Upper lobe of right lung (tissue), 1 donor: ENCODE measurements at places on chromosomes 4 and X. TPM values are rescaled to one million over a fixed set of nuclear protein-coding genes. Genes with fewer than 3 reads are reported as not detected.

Gene PPEF2
- total RNA-seq = not detected

Gene C4orf50
- 0.12 TPM for total RNA-seq

Gene ADGRL3
- total RNA-seq = 4.0 TPM

Gene MAGEC3
- total RNA-seq = not detected

Gene IQSEC2
- 17.3 TPM for total RNA-seq

Gene KCNE5
- not detected for total RNA-seq

Gene AFM
- total RNA-seq = not detected

Gene C4orf54
- total RNA-seq = not detected

Gene GPR50
- not detected for total RNA-seq

Gene VSIG4
- 237 TPM for total RNA-seq

Gene DKK2
- total RNA-seq = 15.1 TPM

Gene BEX1
- 1.0 TPM for total RNA-seq

Gene SHROOM4
- total RNA-seq = 43.5 TPM

Gene SLC7A11
- total RNA-seq = 3.8 TPM

Gene CCSER1
- total RNA-seq = 7.4 TPM

Gene IL1RAPL2
- total RNA-seq = not detected

Gene DCAF4L1
- 0.38 TPM for total RNA-seq

Gene MAGEA2
- total RNA-seq = not detected

Gene KLHL4
- 1.0 TPM for total RNA-seq

Gene RNF150
- total RNA-seq = 2.4 TPM

- peak; percentile 53 for DNase-seq
Observed at GRCh38 chrX:134604701-134605311, 53.5 kb downstream of the PLAC1 start.

DNA sequence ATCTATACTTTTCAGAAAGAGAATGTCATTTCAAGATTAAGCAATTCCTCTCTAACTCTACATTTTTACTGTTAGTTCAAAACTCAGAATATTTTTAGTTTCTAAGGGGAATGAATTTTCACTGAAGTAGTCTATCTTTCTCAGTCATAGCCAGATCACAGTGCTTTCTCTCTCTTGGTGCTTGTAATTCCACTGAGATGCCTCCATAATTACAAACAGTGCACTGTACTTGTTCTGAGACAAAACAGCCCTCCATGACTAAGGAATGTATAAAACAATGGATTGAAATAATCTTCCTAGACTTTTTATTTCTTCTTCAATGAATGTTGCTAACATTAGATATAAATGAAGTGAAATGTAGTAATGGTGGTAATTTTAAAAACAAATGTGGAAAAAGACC is 603.2 kb upstream of the FAM241A start:
- no peak for DNase-seq

DNA sequence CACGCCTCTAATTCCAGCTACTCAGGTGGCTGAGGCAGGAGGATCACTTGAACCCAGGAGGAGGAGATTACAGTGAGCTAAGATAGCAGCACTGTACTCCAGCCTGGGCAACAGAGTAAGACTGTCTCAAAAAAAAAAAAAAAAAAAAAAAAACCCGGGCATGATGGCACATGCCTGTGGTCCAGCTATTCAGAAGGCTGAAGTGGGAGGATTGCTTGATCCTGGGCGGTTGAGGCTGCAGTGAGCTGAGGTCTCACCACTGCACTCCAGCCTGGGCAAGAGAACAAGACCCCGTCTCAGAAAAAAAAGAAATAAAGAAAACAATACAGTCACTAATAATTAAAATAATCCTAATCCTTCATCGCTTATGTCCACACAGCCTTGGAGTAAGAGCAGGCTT is 68.1 kb downstream of the APBB2 start:
- no peak for DNase-seq

GRCh38 chr4:112564706-112565270 is 48.8 kb upstream of the NEUROG2 start:
- no peak for DNase-seq

GRCh38 chr4:24557026-24558025 is 27.0 kb downstream of the DHX15 start:
- no peak for DNase-seq

- no peak for DNase-seq
Observed at GRCh38 chr4:75800972-75801371, 76.6 kb downstream of the USO1 start.

GRCh38 chr4:141002323-141002805 is 130.9 kb downstream of the RNF150 start:
- DNase-seq = no peak

DNA sequence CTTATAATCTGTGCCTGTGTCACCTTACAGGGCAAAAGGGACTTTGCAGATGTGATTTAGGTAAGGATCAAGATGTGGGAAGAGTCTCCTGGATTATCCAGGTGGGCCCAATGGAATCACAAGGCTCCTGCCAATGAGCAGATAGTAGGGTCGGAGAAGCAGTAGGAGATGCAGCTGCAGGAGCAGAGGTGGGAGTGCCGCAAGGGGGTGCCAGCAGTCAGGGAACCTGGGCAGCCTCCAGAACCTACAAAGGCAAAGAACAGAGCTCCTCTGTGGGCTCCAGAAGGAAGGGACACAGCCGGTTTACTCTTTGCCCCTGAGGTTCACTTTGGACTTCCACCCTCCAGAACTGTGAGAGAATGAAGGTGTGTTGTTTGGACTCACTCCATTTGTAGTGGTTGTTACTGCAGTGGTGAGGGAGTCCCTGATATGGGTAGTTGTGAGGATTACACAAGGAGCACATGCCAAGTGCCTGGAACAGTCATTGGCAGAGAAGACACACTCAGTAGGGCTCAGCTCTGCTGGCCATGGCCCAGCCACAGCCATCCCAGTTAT is 318.5 kb downstream of the EVC2 start:
- no peak for DNase-seq

DNA sequence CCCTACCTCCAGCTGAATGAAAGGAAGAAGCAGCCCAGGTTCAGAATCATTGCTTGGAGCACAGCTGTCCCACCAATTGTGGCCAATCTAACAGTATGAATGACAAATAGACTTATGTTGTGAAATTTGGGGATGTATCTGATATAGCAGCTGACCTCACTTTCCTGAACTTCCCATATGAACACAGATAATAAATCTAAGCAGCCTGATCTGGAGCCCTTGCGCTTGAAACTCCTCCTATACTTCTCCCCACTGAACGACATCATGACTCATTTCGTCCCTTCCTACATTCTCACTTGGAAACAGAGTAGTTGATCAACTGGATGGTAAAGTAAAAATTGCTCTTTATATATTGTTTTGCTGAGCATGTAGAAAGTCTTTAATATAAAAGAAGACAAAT is 24.2 kb upstream of the AMELX start:
- no peak for DNase-seq

GRCh38 chr4:73648478-73648877 is 28.2 kb upstream of the RASSF6 start:
- no peak for DNase-seq

DNA sequence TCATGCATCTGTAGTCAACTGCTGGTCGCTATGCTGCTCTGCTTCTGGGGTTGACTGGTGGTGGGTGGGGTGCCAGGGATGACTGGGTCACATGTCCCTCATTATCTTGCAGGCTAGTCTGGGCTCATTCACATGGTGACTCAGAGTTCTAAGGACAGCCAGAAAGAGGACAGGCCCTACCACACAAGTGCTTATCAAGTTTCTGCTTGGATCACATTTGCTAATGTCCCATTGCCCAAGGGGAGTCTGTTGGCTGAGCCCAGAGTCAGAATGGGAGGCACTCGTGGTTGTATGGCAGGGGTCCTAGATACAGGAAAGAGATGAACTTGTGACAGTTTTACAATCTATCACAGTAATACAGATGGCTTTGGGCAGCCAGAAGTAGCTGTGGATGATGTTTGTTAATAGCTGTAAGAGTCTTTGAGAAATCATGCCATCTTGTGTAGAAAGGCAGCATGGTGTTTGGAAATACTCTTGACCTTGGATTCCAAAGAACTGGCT is 221.3 kb downstream of the GPAT3 start:
- no peak for DNase-seq

- DNase-seq = no peak
Observed at GRCh38 chrX:112961981-112962380, 121.3 kb upstream of the AMOT start.

- no peak for DNase-seq
Observed at GRCh38 chr4:176137631-176138030, 57.8 kb downstream of the SPATA4 start.

GRCh38 chrX:30800901-30801300 is 88.2 kb downstream of the TAB3 start:
- no peak for DNase-seq

DNA sequence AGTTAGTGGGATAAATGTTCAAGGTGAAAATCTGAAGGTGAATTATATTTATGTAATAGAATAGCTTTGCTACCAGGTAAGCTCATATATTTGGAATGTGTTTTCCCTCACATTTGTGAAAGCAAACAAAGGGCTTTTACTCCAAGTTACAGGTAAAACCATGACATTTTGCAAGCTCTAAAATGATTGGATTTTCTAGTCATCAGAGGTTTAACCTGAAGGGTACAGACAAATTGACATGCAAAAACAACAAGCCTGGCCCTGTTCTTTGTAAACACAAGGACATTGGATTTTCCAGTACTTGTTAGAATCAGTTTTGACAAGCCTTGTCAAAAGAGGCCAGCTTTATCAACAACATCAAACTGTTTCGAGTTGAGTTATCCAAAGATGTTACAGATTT is 51.7 kb downstream of the ZFX start:
- DNase-seq = no peak

- DNase-seq = no peak
Observed at GRCh38 chrX:73850124-73851013, 287.4 kb downstream of the CHIC1 start.

DNA sequence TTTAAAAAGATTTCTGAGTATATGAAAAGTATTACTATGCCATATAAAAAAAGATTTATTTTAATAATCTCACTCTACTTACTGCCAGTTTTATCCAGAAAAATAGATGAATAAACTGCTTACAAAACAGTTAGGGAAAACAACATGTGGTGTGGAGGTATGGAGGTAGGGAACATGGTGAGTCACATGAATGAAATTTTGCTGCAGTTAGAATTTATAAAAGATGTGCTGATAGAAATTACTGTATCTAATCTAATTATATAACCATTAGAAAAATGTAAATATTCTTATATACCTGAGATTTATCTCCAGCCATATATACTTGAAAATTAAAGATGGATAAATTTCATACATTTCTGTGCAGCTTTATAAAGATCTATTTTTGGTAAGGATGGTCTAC is 184.0 kb upstream of the ANK2 start:
- no peak for DNase-seq

DNA sequence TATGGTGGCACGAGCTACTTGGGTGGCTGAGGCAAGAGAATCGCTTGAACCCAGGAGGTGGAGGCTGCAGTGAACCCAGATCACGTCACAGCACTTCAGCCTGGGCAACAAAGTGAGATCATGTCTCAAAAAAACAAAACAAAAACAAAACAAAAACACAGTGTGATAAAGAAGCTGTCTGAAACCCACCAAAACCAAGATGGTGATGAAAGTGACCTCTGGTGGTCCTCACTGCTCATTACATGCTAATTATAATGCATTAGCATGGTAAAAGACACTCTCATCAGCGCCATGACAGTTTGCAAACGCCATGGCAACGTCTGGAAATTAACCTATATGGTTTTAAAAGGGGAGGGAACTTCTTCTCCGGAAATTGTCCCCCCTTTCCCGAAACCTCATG is 29.4 kb upstream of the OPHN1 start:
- DNase-seq = no peak

- DNase-seq = no peak
Observed at GRCh38 chr4:44845993-44846392, 119.6 kb upstream of the GNPDA2 start.

GRCh38 chr4:109207061-109207460 is 95.4 kb downstream of the COL25A1 start:
- no peak for DNase-seq

- no peak for DNase-seq
Observed at GRCh38 chrX:77431227-77431626, 16.0 kb upstream of the FGF16 start.

DNA sequence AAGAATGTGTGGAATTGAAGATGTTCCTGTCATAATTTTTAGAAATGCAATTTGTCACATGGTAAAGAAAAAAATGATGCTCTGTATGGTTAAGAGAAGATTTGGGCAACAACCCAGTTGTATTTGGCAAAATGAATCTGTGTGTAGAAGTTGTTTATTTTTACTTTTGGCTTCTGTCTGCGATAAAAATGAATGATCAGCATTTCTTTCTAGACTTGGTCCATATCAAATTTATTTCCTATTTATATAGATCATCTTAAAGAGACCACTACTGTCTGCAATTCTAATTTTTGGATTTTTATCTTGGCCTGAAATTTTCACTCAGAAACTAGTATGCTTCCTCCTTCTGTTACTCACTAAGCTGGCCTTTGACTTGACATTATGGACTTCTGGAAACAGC is 396.9 kb downstream of the FAM47A start:
- no peak for DNase-seq

DNA sequence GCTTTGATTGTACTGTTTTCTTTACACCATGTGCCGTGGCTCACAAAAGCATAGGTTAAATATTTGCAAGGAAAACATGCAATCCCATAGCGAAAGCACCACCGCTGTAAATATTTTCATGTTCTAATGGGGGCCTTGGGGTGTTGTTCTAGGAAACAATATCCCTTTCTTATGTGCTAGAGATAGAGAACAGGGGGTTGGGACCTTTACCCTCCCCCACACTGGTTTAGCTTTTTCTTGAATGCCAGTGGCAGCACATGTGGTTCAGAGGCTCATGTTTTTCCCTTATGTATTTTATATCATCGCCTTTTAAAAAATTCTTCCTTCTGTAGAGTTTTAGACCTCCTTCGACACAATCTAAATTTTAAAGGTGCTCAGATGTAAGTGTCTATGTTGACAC is 422.6 kb upstream of the TENM3 start:
- DNase-seq = no peak

DNA sequence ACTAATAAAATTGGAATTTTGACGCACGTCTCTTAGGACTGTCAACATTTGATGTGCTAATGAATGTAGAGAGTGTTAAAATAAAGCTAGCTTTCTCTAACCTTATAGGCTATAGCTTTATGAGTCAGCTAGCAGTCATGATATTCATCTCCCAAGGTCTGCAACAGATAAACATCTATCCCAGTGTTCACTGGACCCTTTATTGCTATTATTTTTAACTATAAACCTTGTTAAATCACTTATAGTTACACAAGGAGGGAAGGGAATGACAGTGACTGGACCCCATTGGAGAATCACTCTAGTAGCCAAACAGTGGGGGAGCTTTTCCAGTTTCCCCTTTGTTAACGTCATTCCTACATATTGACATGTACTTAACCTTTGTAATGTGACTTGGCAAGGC is 67.9 kb upstream of the SHISA3 start:
- DNase-seq = no peak
